ENCODE measurements at places on chromosomes 1 and 21.

- DNase-seq = no peak
Measured at GRCh38 chr1:81635816-81636215, 164.9 kb upstream of the ADGRL2 start.

DNA sequence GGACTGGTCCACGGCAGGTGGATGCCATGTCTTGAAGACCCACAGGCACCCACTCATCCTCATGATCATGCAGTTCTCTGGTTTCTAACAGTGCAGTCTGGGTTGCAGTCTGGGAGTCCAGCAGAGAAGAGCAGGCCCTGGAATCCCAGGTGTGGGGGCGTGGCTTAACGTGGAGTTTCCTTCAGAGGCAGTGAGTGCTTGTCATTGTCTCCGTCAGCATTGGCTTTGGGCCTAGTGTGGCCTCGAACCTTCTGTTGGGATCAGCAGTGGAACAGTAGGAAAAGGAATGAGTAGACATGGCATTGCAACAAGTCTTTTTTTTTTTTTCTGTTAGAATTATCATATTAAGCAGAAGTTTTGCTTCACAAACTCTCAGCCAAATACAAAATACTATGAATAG, 12.8 kb downstream of the LGALS8 start:
- no peak for DNase-seq

- DNase-seq = no peak
Measured at GRCh38 chr1:182682898-182683501, 1.4 kb downstream of the RGS8 start.

GRCh38 chr21:33403786-33404585, 773 bp downstream of the IFNGR2 start:
- DNase-seq = no peak

GRCh38 chr1:78096976-78097375, 51.2 kb downstream of the GIPC2 start:
- no peak for DNase-seq

DNA sequence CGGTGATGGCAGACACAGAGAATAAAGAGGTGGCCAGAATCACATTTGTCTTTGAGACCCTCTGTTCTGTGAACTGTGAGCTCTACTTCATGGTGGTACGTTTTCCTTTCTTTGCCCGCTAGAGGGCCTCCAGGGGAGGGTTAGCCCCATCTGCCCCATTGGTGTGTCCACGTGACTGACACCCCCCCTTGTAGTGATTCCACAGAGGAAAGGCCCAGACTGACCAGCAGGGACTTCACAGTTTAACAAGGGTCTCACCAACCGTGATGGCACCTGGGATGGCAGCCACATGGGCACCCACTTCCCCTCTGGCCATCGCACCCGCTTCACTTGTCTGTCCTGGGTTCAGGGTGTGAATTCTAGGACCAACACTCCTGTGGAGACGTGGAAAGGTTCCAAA, 22.3 kb upstream of the SARS1 start:
- DNase-seq = no peak

DNA sequence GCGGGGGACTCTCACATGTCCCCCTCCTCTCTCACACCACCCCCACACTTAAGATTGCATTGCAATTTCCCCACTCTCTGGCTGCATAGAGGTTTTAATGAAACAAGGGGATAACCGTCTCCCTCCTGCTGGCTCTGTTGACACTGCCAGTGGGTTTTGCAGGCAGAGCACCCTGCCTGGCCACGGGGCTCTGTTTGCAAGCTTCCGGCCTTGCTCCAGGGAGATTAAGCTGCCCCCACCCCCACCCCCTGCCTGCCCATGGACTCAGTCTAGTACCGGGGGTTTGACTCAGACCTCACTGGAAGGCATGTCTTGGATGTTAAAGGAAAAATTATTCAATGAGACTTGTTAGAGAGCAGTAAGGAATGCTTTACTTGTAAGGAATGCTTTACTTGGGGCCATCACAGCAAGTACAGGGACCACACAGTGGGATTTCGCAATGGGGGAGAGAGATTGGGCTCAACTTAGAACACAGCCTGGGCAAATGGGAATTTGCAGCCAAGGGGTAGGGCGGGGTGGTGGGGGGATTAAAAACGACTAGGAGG, 101.0 kb downstream of the AJAP1 start:
- DNase-seq = no peak

DNA sequence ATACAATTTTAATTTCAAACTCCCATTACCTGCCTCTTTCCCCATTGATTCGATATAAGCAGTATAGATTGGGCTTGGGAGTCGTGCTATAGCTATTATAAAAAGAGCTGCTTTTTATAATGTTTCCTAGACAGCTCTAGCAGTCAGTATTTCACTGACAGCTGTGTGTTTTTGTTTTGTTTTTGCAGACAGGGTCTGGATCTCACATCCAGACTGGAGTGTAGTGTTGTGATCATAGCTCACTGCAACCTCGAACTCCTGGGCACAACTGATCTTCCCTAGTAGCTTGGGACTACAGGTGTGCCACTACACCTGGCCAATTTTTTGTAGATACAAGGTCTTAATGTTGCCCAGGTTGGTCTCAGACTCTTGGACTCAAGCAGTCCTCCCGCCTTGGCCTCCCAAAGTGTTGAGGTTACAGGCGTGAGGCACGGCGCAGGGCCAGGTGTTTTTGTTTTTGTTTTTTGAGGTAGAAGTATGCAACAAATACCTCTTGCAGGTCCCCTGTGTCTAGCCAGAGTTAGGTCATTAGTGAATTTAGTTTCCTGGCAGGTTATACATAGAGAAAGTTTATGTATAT, 1.7 kb downstream of the NASP start:
- DNase-seq = no peak

DNA sequence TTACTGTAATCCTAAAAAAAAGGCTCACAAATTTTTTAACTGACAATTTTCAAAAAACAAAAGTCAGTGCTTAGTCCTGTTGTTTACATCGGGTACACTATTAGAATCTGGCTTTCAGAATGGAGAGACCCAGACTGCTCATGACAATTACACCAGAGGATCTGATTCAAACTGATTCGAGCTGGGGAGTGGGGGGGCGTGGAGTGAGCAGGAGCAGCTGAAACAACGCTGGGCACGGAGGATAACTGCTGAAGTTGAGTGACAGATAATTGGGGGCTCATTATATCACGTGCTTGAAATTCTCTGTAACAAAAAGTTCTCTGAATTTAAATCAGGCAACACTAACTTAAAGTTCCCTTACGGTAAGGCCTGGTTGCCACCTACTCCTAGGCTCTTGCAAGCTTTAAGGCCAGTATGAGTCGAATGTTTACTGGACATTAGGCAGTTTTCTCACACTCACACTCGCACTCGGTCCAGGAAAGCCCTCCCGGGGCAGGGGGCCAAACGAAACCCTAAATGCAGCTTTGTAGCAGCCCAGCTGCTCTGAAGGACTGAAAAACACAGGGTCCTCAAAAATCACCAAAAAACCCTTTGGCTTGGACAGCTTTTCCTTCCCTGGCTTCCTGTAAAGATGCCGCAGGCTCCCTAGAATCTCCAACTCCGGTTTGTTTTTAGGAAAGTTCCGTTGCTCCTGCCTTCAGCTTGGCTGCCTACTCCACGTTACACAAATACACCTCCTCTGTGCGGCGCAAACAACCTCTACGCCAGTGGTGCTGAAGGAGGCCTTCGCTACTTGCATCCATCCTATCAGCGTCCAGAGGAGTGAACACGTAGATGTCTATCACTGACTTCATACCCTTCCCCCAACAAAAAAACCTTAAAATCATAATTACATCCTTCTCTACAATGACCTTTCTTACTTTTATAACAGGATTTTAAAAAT, 42.9 kb downstream of the CAPZB start:
- no peak for DNase-seq

GRCh38 chr1:15799928-15800835, 7.3 kb downstream of the UQCRHL start:
- no peak for DNase-seq

DNA sequence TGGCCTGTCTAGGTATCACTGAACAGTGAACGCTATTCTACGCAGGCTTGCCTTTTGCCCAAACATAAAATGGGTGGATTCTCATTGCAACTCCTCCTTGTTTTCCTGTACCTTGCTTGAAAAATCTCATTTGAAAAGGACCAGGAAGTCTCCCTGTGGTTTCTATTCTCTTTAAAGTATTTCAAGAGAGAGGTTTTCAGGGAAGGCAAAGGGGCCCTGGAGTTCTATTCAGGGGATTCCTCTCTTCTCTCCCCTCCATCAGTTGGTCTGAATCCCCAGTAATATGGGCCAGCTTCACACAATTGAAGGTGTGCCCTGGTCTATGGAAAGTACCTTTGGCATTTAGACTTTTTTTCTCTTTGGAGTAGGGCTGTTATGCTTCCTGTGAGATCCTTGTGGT, 311.3 kb downstream of the RGS7 start:
- DNase-seq = no peak

- no peak for DNase-seq
Measured at GRCh38 chr1:112359961-112360767, 35.9 kb upstream of the CTTNBP2NL start.

DNA sequence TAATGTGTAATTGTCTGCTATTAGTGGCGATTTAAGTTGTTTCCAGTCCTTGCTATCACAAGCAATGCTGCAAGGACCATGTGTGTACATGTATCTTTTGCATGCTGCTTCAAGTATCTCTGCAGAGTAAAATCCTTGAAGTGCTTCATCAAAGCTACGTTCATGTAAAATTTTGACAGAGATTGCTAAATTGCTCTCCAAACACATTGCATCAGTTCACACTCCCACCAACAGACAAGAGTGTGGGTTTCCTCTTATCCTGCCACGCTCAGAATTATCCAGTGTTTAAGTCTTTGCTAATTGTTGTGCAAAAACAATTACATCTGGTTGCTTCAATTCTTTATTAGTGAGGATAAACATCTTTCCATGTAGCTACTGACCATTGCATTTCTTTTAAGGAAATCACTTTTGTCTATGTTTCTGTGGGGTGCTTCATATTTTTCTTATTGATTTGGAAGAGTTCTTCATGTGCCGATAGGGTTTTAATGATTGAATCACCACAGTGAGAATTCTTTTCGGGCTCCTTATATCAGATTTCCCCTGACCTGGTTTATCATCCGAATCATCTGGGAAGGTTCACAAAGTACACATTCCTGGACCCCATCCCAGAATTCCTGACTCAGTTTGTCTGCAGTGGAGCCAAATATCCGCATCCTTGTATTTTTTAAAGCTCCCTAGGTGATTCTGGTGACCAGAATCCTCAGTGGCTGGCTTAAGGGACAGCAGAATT, 56.3 kb upstream of the GALNT2 start:
- DNase-seq = no peak

DNA sequence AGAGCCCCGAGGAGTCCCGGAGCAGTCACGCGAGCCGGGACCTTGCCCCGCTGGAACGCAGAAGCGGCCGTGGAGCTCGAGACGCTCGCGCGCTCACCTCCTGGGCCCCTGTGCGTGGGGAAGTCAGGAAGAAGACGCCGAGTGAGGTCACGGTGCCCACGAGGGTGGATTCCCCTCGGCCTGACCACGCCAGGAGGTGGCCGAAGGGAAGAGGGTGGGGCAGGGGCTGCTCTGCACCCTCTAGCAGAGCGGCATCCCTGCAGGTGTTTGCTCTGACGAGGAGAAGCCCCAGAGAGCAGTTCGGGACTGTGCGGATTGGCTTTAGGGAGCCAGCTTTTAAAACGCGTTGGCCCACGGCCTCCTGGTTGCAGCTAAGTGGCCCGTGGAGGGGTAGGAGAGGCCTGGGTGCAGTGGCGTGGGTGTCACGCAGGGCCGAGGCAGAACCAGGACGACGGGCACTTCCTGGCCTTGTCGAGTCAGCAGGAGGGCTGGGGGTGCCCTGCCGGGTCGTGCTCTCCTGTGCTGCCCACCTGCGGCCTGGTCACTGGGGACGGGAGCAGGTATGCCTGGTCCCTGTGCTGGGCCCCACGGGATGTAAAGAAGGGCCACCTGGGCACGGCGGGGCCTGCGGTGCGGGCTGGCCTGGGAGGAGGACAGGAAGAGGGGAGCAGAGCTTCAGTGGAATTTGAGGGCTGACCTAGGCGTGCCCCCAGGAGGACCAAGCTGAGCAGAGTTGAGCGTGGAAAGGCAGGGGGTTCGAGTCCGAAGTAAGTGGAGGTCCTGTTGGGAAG, 1.0 kb downstream of the PDXK start:
- no peak for DNase-seq

- no peak for DNase-seq
Measured at GRCh38 chr1:68175621-68176398, 56.5 kb downstream of the WLS start.

- DNase-seq = no peak
Measured at GRCh38 chr1:43655953-43656352, 6.0 kb downstream of the KDM4A start.

All from stimulated activated CD8-positive, alpha-beta memory T cell treated with anti-CD3 and anti-CD28 coated beads, Interleukin-12 subunit alpha, Interleukin-12 subunit beta, amount 100 ng/mL, for 4 hours (primary cell).